ENCODE measurements at places on chromosomes 13 and 19.

DNA sequence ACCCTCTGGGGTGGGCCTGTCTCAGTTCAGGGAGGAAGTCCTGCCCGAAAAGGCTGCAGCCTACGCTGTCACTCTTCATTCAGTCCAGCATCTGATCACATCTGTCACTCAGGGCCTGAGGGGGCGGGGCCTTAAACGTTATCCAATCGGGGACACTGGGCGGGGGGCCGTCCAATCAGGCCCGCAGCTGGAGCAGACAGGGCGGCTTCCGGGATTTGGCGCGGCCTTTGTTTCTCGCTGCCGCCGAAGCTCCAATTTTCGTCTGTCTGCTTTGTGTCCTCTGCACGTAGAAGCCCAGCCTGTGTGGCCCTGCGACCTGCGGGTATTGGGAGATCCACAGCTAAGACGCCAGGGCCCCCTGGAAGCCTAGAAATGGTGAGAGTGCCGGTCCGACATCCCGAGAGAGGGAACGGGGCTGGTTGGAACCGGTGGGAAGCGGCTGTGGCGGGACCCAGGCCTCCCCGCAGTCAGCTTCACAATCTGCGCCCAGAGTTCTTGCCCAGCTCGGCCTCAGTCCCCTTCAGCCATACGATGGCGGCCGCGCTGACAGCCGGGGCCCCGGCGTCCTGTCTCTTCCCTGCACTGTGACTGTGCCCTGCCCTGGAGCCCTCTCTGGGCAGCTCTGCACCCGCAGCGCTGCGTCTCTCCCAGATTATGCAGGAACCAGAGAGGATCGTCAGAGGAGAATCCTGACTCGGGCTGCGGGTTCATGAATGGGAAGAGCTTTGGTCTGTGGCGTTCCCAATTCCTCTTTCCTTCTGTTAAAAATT, at the start of gene ZNF730:
Gene ZNF730 (plus strand): TSS at position 224 of the 770 bp plus-strand sequence. CDS start 149 bp downstream, at position 373.
- no peak within 1 kb of the TSS for H3K27ac ChIP-seq
- H3K36me3 ChIP-seq = no peaks in the 10 kb centered on the region
- H3K4me1 ChIP-seq = no peaks in the 10 kb centered on the region
- H3K27me3 ChIP-seq = no peaks in the 10 kb centered on the region
- H3K4me3 ChIP-seq = peak within 1 kb of the TSS; percentile 53
- DNase-seq = peak; percentile 53

GRCh38 chr13:108070925-108071324, 144.4 kb downstream of the LIG4 start:
- no peak overlapping the region for H3K4me3 ChIP-seq
- no peaks in the 10 kb centered on the region for H3K4me1 ChIP-seq
- no peak for DNase-seq
- no peak overlapping the region for H3K27ac ChIP-seq

DNA sequence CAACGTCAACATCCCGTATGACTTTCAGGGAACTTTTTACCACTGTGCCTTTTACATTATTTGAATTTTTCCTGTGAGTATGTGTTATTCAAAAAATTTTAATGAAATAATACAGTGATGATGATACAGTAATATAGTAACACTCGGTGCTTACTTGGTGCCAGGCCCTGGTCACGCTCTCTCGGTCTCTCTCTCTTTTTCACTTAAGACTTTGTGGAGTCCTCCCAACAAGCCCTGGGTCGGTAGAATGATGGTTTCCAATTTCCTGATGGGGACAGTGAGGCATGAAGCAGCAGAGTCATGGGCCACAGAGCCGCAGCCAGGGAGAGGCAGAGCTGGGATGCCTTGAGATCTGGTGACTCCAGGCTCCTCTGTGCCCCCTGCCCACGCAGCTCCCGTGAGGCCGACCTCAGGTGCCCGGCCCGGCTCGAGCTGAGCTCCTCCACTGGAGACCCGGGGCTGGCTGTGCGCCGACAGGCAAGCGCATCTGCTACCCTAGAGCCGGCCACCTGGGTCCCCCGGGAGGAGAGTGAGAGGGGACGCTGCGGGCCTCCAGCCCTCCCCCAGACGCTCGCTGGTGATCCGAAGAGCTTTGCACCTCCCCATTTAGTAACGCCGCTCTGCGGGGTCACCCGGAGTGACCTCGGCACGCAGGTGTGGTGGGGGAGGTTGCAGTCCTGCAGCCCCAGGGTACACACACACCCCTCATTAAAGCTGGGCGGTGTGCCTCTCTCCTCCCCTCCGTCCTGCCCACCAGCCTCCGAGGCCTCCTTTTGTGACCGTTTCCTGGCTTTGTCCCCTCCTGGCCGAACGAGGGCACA, 4.4 kb upstream of the SBK3 start:
- no peaks in the 10 kb centered on the region for H3K4me1 ChIP-seq
- peak overlapping the region; percentile 8 for H3K27ac ChIP-seq
- peak overlapping the region; percentile 3 for H3K4me3 ChIP-seq
- no peaks in the 10 kb centered on the region for H3K27me3 ChIP-seq
- DNase-seq = peak; percentile 40
- no peaks in the 10 kb centered on the region for H3K36me3 ChIP-seq

GRCh38 chr13:113129921-113130750, 7.5 kb downstream of the F10 start:
- H3K4me1 ChIP-seq = no peaks in the 10 kb centered on the region
- no peaks in the 10 kb centered on the region for H3K36me3 ChIP-seq
- H3K27ac ChIP-seq = no peak overlapping the region
- no peak for DNase-seq
- no peaks in the 10 kb centered on the region for H3K27me3 ChIP-seq

GRCh38 chr19:8578642-8579265, 1.5 kb upstream of the MYO1F start:
- no peaks in the 10 kb centered on the region for H3K4me1 ChIP-seq
- no peaks in the 10 kb centered on the region for H3K27me3 ChIP-seq
- H3K27ac ChIP-seq = no peak overlapping the region

GRCh38 chr19:44687888-44688287, 11.1 kb upstream of the CEACAM16 start:
- H3K27ac ChIP-seq = no peak overlapping the region
- no peak overlapping the region for H3K4me3 ChIP-seq
- no peaks in the 10 kb centered on the region for H3K27me3 ChIP-seq
- H3K36me3 ChIP-seq = no peaks in the 10 kb centered on the region

GRCh38 chr13:78604782-78605611, 1.6 kb upstream of the POU4F1 start:
- peaks cover 91% of the 10 kb centered on the region for H3K27me3 ChIP-seq
- no peak overlapping the region for H3K27ac ChIP-seq

DNA sequence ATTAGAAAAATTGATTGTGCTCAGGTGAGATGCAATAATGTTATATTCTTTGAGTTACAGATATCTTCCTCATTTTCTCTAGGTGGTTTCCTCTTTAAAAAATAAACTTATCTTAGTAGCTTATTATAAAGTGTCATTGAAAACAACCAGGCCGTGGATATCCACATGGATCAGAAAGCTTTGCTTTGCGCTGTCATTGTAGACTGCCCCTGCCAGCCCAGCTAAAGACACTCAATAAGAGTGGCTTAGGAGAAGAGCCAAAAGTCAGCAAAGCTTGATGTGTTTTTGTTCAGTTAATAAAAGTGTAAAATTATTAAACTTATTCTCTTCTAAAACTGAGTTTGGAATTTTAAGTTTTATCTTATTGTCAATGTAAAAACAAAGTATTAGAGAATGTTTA, 34.4 kb downstream of the TPP2 start:
- no peaks in the 10 kb centered on the region for H3K27me3 ChIP-seq
- no peaks in the 10 kb centered on the region for H3K4me1 ChIP-seq
- H3K4me3 ChIP-seq = no peak overlapping the region
- DNase-seq = no peak

DNA sequence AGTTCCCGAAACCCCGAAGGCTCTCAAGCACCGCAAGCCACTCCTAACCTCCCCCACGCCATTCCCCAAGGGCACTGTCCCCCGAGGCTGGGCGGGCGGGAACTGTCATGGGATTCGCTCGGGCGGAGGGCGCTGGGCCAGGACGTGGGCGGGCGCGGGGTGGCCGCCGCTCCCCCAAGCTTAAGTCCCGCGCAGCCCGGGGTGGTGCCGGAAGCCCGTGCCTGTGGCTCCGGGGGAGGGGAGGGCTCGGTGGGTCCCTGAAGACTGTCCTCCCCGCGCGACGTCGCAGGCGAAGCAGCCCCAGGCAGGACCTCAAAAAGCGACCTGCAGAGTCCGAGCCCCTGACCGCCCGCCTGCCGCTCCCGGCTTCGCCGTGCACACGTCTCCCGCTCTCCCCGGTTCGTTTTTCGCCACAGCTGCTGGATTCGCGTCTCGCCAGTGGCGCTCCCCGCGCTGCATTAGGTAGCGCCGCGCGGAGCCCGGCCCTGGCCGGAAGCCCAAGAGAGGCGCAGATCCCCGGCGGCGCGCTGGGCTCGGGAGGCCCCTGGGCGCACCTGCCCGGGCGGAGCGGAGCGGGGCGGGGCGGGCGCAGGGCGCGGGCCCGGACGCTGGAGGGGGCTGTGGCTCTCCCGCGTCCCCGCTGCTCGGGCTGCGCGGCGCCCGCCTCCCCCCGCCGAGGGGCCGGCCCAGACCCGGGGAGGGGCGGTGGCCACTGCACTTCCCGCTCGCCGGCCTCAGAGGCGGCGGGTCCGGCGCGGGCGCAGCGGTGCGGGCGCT, at the start of gene FARP1:
Gene FARP1 (plus strand): TSS at position 715 of the 777 bp plus-strand sequence. CDS start 70,149 bp downstream, outside the sequence.
- H3K4me3 ChIP-seq = peak within 1 kb of the TSS; percentile 64
- DNase-seq = peak; percentile 79
- H3K4me1 ChIP-seq = no peaks in the 10 kb centered on the region
- no peaks in the 10 kb centered on the region for H3K36me3 ChIP-seq
- no peaks in the 10 kb centered on the region for H3K27me3 ChIP-seq

- no peaks in the 10 kb centered on the region for H3K36me3 ChIP-seq
- H3K4me1 ChIP-seq = no peaks in the 10 kb centered on the region
- no peak overlapping the region for H3K4me3 ChIP-seq
- no peak for DNase-seq
- H3K27me3 ChIP-seq = peaks cover 3% of the 10 kb centered on the region
Observed at GRCh38 chr19:19548915-19549759, 11.1 kb downstream of the CILP2 start.

DNA sequence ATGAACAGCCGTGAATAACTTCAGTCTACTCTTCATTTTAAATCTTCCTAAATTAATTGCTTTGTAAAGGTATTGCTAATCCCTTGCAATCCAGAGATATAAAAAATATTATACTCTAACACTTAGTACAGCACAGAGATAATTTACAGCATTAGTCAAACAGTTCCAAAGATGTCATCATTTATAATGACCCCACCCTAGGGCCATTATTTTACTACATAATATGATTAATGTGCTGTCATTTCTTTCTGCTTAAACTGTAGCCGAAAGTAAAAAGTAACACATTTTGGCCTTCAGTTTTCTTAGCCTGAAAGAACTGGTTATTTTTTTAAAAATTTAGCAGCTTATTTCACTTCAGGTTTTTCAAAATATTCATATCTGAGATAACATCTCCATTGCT, 256.3 kb upstream of the RFC3 start:
- no peaks in the 10 kb centered on the region for H3K36me3 ChIP-seq
- H3K27ac ChIP-seq = no peak overlapping the region
- H3K4me1 ChIP-seq = no peaks in the 10 kb centered on the region
- no peak for DNase-seq

- no peak overlapping the region for H3K4me3 ChIP-seq
- H3K27ac ChIP-seq = peak overlapping the region; percentile 72
- no peaks in the 10 kb centered on the region for H3K27me3 ChIP-seq
- no peaks in the 10 kb centered on the region for H3K36me3 ChIP-seq
- peaks cover 5% of the 10 kb centered on the region for H3K4me1 ChIP-seq
- DNase-seq = no peak
Observed at GRCh38 chr13:73069206-73069805, 10.5 kb downstream of the KLF5 start.

DNA sequence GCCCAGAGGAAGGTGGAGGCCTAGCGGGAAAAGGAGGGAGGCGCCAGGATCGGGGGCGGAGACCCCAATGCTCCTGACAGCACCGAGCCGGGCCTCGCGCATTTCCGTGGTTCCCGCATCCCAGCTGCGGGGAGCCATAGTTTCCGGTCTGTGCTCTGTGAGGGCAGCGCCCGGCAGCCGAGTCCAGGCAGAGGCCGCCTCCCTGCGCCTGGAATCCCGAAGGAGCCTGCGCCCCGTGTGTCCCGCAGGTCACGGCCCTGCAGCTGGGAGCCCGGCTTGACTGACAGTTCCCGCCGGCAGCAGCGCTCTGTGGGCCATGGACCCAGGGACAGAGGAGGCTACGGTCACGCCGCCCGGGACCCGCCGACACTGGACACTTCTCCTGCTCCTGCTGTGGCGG, 74.6 kb upstream of the C13orf46 start:
- no peak for DNase-seq
- H3K4me1 ChIP-seq = peaks cover 9% of the 10 kb centered on the region
- H3K27ac ChIP-seq = no peak overlapping the region
- H3K36me3 ChIP-seq = no peaks in the 10 kb centered on the region
- H3K4me3 ChIP-seq = no peak overlapping the region

DNA sequence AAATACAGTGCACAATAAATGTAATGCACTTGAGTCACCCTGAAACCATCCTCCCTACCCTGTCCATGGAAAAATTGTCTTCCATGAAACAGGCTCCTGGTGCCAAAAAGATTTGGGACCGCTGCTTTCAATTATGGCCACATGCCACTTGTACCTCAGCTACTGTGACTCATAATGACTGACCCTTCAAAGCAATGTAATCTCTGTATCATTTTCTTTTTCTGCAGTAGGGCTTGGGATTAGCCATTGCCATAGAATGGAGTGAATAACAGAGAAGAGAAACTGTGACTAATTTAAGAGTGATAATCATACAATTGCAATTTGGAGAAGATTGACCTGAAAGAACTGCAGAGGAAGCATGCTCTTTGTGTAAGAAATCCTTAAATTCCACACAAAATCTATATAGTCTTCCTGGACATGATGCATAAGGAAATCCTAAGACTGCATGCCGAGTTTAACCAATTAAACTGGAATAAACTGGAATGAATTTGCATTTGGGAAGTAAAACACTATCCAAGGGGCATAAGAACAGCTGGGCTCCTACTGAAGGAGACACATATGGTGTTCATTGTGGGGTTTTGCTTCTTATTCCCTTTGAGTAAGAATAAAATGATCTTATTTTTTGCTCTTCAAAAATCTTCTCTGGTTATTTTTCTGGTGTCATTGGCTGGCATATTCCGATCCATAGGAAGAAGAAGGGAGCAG, 59.5 kb upstream of the SLC7A1 start:
- H3K36me3 ChIP-seq = no peaks in the 10 kb centered on the region
- no peaks in the 10 kb centered on the region for H3K27me3 ChIP-seq
- no peaks in the 10 kb centered on the region for H3K4me1 ChIP-seq
- no peak for DNase-seq
- H3K4me3 ChIP-seq = no peak overlapping the region

GRCh38 chr19:46126086-46126580, 1.6 kb upstream of the IGFL3 start:
- H3K36me3 ChIP-seq = no peaks in the 10 kb centered on the region
- H3K4me1 ChIP-seq = no peaks in the 10 kb centered on the region
- H3K27ac ChIP-seq = no peak overlapping the region
- no peak overlapping the region for H3K4me3 ChIP-seq

- no peaks in the 10 kb centered on the region for H3K4me1 ChIP-seq
Observed at GRCh38 chr13:25632166-25632888, 260.6 kb downstream of the ATP8A2 start.

DNA sequence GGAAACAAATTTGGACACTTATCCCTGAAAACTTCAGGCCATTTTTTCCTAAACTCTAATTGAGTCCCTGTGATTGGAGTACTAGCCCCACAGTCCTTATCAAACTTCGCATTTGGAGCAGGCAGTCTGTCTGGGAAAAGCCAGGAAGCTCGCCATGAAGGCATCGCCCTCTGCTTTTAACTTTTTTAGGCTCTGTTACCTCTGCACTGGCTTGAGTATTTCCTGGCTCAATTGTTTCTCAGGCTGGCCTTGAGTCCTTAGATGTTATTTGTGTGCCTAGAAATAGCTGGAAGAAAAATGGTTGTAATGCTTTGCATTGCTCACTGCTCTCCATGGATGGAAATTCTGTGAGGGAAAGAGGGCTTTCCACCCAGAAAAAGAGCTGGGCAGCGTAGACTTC, 24.2 kb downstream of the ACTN4 start:
- no peaks in the 10 kb centered on the region for H3K27me3 ChIP-seq
- no peak overlapping the region for H3K4me3 ChIP-seq
- H3K4me1 ChIP-seq = peaks cover 47% of the 10 kb centered on the region

All from colonic mucosa (tissue), 4 donors.